Stimulated activated CD4-positive, alpha-beta T cell treated with anti-CD3 and anti-CD28 coated beads, Interleukin-15, amount 100 ng/mL, for 1 hour (primary cell): ENCODE measurements at places on chromosomes 3 and 15.

DNA sequence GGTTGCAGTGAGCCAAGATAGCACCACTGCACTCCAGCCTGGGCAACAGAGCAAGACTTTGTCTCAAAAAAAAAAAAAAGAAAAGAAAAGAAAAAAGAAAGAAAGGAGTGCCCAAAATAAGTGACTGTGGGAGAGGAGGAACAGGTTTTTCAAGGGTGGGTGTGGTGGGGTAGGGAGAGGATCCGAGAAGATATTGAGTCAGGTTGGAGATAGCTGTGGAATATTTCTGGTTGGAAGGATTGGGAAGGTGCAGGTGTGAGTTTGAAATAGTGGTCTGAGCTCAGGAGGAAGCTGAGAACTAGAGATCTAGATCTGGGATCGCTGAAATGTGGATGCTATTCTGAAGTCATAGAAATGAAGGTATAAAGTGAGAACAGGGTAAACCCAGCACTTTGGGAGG is 7.8 kb downstream of the SCAMP2 start:
- no peak for DNase-seq

- DNase-seq = no peak
These were observed 3.0 kb downstream of the CCR8 start for GRCh38 chr3:39332525-39332924.

GRCh38 chr3:127427666-127428065 is 139.8 kb upstream of the PRR20G start:
- no peak for DNase-seq

- no peak for DNase-seq
These were observed 79.2 kb downstream of the ABI3BP start for GRCh38 chr3:100913870-100914648.

GRCh38 chr15:77335298-77335697 is 84.6 kb downstream of the PEAK1 start:
- DNase-seq = no peak

- DNase-seq = no peak
These were observed 134.2 kb downstream of the LIPC start for GRCh38 chr15:58566029-58566428.

GRCh38 chr3:13207578-13207922 is 134.3 kb upstream of the IQSEC1 start:
- DNase-seq = no peak

DNA sequence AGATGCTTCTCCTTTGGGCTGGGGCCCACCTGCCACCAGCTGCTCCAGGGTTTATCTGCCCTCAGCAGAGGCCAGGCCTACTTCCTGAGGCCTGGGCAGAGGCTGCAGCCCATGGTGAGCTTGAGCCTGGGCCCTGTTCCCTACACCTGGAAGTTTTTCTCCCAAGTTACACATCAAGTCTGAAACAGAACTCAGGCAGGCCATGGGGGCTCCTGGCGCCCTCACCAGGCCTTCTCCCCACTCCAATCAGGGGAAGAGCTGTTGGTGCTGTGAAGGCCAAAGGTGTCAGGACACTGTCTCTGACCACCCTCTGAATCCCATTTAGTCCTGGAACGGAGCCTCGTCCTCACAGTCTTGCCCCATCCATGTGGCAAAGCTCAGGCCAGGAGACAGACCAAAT is 7.3 kb downstream of the VWA5B2 start:
- DNase-seq = no peak

GRCh38 chr3:121803771-121804320 is 31.0 kb downstream of the IQCB1 start:
- no peak for DNase-seq

- DNase-seq = no peak
These were observed 26.5 kb downstream of the AKAP13 start for GRCh38 chr15:85406916-85407315.

GRCh38 chr3:157637866-157638265 is 134.7 kb upstream of the VEPH1 start:
- DNase-seq = no peak

- DNase-seq = no peak
These were observed 20.3 kb downstream of the GPR160 start for GRCh38 chr3:170058127-170058526.
